ENCODE measurements at places on chromosomes 16 and 17.

GRCh38 chr16:85374571-85374872 is 238.6 kb upstream of the GSE1 start:
- DNase-seq, result no peak
- no peak overlapping the region for H3K4me3 ChIP-seq
- H3K27ac ChIP-seq, result no peak overlapping the region
- H3K4me1 ChIP-seq, result peaks cover 13% of the 10 kb centered on the region
- peaks cover 9% of the 10 kb centered on the region for H3K27me3 ChIP-seq
- no peaks in the 10 kb centered on the region for H3K36me3 ChIP-seq

GRCh38 chr17:61064087-61064951 is 335.3 kb upstream of the TBX2 start:
- H3K27me3 ChIP-seq, result no peaks in the 10 kb centered on the region
- no peak overlapping the region for H3K4me3 ChIP-seq
- no peak overlapping the region for H3K27ac ChIP-seq
- DNase-seq, result no peak

DNA sequence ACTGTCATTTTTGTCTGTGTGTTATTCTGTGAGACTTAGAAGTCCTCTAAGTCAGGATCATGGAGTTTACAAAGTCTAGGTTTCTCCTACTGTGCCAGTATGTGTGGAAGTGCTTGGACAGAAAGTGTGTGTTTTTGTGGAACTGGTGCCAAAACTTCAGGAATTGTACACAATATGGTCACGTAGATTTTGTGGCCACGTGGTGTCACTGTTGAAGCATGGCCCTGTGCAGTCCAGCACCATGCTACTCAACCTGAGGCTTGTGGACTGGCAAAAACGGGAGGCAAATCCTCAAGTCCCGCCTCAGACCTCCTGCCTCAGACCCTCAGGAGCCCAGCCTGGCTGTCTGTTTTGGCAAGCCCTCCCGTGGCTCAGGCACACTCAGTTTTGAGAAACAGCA is 16.7 kb upstream of the ALKBH5 start:
- H3K27me3 ChIP-seq, result no peaks in the 10 kb centered on the region
- no peak overlapping the region for H3K27ac ChIP-seq
- DNase-seq, result no peak
- no peaks in the 10 kb centered on the region for H3K4me1 ChIP-seq
- H3K36me3 ChIP-seq, result no peaks in the 10 kb centered on the region

- DNase-seq, result no peak
- no peaks in the 10 kb centered on the region for H3K36me3 ChIP-seq
- no peaks in the 10 kb centered on the region for H3K4me1 ChIP-seq
- no peak overlapping the region for H3K27ac ChIP-seq
These were observed 157.3 kb upstream of the DNAH9 start for GRCh38 chr17:11441004-11441403.

GRCh38 chr17:47057830-47058229 is 78.8 kb upstream of the RPRML start:
- no peak overlapping the region for H3K27ac ChIP-seq
- H3K4me3 ChIP-seq, result no peak overlapping the region
- no peaks in the 10 kb centered on the region for H3K36me3 ChIP-seq
- H3K4me1 ChIP-seq, result peaks cover 5% of the 10 kb centered on the region
- no peak for DNase-seq

- H3K27ac ChIP-seq, result no peak overlapping the region
- DNase-seq, result no peak
- H3K27me3 ChIP-seq, result peaks cover 90% of the 10 kb centered on the region
- H3K36me3 ChIP-seq, result no peaks in the 10 kb centered on the region
These were observed 6.6 kb downstream of the IGF2BP1 start for GRCh38 chr17:49003557-49004511.

GRCh38 chr17:66272811-66273585 is 29.4 kb upstream of the PRKCA start:
- no peak overlapping the region for H3K4me3 ChIP-seq
- no peaks in the 10 kb centered on the region for H3K4me1 ChIP-seq
- DNase-seq, result no peak
- no peaks in the 10 kb centered on the region for H3K36me3 ChIP-seq
- no peaks in the 10 kb centered on the region for H3K27me3 ChIP-seq

DNA sequence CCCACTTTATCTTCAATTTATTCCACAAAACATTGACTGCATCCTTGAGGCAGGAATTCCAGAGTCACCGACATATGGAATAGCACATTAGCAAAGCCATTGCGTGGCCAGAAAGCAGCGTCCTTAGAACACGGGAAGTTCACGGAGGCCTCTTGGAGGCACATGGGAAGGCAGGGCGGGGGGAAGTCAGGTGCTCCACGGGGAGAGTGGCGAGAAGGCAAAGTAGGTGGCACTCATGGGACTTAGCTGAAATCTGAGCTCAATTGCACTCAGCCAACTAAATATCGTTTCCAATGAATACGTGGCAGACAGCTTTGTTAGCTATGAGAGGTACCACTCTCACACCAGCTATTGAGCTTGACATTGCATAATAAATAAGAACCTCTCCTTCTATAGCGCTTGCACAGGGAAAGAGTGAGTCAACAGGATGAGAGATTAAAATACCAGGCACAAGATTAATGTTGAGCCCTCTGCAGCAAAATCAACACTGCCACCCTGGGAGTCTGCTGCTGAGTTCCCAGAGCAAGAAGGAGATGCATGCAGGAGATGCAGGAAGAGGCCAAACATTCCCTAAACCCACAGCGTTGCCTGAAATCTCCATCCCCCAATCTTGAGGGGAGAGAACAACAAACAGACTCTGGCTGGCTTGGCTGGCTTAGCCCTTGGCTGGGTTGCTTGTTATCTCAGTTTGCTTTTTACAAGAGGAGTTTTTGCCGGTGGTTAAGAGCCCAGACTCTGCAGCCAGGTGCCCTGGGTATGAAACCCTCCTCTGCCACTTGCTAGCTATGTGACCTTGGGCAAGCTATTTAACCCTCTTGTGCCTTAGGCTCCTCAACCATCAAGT is 28.8 kb downstream of the ABCC12 start:
- H3K4me1 ChIP-seq, result peaks cover 23% of the 10 kb centered on the region
- H3K36me3 ChIP-seq, result peaks cover 1% of the 10 kb centered on the region
- no peak overlapping the region for H3K4me3 ChIP-seq

Data from activated T-cell treated with anti-CD3 and anti-CD28 coated beads, Interleukin-2, amount 50 U/mL, for 72 hours (primary cell).